Effector memory CD4-positive, alpha-beta T cell (primary cell): ENCODE measurements at places on chromosomes 7 and 10.

DNA sequence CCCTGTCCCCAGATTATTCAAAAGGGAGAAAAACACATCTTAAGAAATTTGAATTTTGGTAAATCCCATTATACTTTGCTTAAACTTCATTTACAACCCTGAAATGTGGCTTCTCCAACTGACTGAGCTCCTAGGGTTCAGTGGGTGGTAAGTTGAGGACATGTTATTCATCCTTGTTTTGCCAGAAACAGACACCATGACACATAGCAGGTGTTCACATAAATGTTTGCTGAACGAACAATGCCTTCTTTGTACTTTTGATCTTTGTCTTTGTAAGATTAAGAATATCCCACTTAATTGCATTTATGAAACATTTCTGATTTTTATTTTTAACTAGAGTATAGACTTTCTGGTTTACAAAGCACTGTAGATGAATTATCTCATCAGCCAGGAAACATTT is 209.7 kb downstream of the GPAM start:
- no peak overlapping the region for H3K27ac ChIP-seq
- DNase-seq, result no peak

- H3K4me1 ChIP-seq, result no peaks in the 10 kb centered on the region
- H3K4me3 ChIP-seq, result no peak overlapping the region
- H3K27me3 ChIP-seq, result no peaks in the 10 kb centered on the region
- H3K27ac ChIP-seq, result no peak overlapping the region
- no peaks in the 10 kb centered on the region for H3K36me3 ChIP-seq
Measured at GRCh38 chr10:131642966-131643365, 257.8 kb upstream of the PPP2R2D start.

GRCh38 chr7:5278766-5279165 is 4.0 kb upstream of the SLC29A4 start:
- no peak overlapping the region for H3K27ac ChIP-seq
- no peak for DNase-seq
- H3K36me3 ChIP-seq, result no peaks in the 10 kb centered on the region
- peaks cover 6% of the 10 kb centered on the region for H3K4me1 ChIP-seq
- no peak overlapping the region for H3K4me3 ChIP-seq

DNA sequence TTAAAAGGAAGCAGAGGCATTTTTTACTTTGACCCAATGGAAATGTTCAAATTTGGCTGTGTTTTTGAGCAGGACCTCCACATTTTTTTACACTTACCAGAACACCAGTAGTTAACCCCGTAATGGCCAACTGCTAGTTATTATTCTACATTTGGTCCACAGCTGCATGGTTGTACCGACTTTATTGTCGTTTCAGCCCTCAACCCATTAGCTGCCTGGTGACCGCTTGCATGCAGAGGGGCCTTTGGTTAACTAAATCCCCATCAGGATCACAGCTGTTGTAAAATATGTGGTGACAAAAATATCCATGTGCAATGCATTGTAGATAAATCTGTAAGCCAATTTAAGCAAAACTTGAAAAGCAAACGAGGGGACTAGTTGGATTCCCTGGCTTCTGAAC is 342.2 kb upstream of the MEOX2 start:
- no peak for DNase-seq
- no peak overlapping the region for H3K4me3 ChIP-seq
- H3K4me1 ChIP-seq, result no peaks in the 10 kb centered on the region
- no peaks in the 10 kb centered on the region for H3K27me3 ChIP-seq

GRCh38 chr10:34001087-34001580 is 666.7 kb upstream of the NRP1 start:
- no peaks in the 10 kb centered on the region for H3K36me3 ChIP-seq
- no peak overlapping the region for H3K27ac ChIP-seq
- H3K4me1 ChIP-seq, result no peaks in the 10 kb centered on the region
- H3K27me3 ChIP-seq, result no peaks in the 10 kb centered on the region
- no peak overlapping the region for H3K4me3 ChIP-seq
